ENCODE measurements at places on chromosomes 11 and 22. TPM values are rescaled to one million over a fixed set of nuclear protein-coding genes. Genes with fewer than 3 reads are reported as not detected.

Gene TSSK2
- 0.11 TPM for polyA plus RNA-seq

DNA sequence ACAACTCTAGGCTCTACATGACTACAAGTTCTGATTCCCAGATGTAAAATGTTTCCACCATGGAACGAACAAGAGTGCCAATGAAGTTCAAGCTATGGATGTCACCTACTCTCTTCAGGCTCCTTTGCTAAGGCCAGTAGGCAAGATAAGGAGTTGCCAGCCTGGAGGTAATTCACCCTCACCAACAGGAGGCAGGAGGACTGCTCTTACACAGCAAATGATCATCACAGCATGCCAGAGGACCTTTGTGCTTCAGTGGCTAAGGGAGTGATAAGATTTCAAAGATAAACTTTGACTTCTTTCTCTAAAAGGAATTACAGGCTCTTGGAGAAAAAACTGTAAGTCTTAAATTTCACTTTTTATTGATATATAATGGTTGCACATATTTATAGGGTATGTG is 54.1 kb upstream of the SLC36A4 start:
- no peak for DNase-seq

GRCh38 chr22:47022475-47022874 is 260.0 kb downstream of the TBC1D22A start:
- no peak for DNase-seq

DNA sequence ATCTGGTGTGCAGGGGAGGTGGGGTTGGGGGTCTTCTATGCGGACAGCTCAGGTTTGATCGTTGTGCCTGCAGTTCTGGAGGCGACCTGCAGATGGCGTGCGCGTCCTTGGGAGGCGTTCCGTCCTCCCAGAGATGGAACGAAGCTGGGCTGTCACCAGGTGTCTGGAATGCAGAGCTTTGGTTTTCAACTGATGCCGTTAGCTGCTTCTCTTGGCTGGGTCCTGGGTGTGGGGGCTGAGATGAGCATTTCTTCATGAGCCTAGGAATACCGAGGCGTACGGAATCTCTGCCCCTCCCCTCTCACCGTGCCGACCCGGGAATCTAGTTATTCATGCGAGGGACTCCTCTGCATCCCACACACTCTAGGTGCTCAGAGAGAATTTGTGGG is 98.6 kb downstream of the CEP164 start:
- peak; percentile 73 for DNase-seq

GRCh38 chr11:69264486-69264885 is 29.5 kb upstream of the MYEOV start:
- no peak for DNase-seq

DNA sequence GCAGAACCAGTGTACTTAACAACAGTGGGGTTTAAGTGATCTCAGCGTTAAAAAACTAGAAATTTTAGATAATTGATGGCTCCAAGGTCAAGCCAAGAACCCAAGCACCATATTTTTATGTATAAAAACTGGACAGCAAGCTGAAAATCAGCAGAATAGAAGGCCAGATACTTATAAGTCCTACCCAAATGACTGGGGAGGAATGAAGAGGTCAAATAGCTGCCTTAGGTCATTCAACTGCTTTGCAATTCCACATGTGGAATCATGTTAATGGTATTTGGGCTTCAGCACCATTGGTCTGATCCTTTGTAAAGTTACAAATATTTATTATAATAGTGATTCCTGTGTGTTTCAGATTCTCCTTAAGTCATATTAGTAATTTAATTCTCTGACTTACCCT is 108.4 kb downstream of the FAT3 start:
- no peak for DNase-seq

Gene FGF19
- polyA plus RNA-seq: 1.5 TPM

DNA sequence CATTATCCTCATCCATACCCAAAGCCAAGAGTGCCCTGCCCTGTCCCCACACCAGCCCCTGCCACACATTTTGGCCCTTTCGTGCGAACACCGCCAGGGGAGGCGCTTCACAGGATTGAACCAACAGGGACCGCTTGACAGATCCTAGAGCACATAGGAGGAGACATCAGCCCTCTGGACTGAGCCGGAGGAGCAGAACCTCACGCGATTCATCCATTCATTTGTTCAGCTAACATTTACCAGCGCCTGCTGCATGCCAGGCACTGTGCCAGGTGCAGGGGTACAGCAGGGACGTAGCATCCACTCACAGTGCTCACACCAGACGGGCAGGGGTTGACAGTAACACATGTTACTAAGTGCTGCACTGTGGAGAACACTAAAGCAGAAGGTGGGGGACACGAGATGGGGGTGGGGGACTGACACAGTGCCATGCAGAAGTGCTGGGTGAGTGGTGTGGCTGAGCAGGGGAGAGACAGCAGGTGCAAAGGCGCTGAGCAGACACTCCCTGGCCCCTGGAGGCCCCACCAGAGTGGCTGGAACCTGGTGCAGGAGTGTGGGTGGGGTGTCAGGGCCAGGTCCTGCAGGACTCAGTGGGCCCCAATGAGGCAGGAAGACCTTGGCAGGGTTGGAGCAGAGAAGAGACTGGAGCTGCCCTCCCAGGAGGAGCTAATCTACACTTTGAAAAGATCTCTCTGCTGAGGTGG is 3.4 kb downstream of the GNAZ start:
- DNase-seq: no peak

DNA sequence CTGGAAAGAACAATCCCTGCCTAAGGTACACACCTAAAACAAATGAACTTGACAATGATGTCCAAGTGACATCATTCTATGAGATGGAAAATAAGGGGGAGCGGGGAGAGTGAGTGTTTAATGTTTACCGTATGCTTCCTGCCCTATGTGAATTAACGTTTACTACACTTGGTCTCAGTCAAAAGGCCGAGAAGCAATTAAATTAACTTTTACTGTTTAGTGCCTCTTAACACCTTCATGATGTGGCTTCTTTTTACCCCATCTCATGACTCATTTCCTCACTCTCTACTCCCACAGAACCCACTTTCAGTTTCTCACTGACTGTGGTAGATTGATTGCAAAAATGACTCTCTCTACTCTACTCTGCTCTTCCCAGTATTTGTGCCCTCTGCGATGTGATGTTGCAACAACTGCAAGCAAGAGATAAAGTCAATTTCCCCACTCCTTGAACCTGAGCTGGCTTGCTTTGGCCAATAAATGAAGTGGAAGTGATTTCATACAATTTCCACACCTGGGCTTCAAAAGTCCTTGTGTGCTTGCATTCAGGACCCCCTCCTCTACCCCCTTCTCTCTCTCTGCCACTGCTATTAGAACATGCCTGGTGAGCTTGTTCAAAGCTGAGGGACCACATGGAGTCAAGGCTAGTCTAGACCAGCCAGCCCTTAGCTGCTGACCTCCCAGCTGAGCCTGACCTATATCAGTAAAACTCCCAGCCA is 11.6 kb upstream of the ALKBH3 start:
- peak; percentile 13 for DNase-seq

DNA sequence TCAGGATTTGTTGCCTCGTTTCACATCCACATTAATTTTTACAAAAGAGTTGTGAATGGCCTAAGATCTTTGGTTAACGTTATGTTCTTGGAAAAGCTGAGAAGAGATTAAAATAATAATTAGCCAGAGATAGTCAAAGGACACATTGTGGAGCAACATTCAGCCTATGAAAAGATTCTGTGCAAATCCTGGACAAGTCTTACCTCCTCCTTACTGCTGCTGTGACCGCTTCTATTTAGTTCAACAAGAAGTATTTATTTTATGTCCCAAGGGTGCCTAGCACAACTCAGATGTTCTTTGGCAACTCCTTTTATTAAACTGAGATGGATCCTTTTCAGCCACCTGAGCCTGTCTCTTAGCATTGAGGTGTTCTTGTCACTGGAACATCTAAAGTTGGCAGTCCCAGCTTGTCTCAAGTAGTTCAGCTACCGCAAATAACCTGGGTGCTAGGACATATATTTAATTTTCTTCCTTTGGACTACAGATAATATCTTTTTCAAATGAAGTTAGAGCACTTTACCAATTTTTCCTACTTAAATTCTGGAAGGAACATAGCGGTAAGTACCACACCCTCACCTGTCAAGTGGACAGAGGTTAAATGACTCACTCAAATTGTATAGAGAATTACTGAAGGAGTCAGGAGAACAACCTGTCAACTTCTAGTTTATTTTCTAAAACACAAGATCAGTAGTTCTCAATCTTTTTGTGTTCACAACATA is 80.5 kb upstream of the CHRM4 start:
- DNase-seq: no peak

DNA sequence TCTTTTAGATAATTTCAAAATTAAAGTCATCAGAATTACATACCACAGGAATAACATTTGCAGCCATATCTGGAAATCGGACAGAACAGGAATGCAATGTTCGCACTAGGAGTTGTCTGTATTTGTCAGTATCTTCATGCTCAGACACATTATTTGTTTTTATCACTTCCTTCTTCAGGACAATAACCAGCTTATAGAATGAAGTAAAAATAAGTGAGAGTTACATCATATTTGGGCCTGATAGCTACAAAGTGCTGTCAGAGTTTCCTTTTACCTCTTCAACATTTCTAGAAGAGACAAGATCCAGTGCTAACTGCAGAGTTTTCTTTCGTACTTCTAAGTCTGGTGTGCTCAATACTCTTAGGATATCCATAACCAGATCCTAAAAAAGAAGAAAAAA is 18.9 kb downstream of the COPB1 start:
- DNase-seq: no peak

DNA sequence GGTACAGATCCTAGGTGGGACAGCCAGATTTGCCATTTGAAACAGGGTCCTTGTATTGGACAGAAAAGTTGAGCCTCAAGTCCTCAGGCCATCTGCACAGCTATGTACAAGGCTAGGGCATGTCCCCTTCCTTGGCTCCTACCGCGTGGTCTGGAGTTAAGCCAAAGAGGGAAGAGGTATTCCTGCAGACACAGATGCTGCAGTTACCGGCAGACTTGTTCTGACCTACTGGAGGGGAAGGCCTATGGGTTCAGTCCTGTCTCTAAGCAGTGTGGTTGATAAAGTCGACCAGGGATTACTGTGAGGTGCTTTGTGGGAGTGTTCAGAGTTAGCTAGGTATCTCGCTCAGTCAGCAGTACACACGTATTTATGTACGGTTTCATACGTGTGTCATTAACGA is 180.6 kb downstream of the ADAMTS15 start:
- no peak for DNase-seq

DNA sequence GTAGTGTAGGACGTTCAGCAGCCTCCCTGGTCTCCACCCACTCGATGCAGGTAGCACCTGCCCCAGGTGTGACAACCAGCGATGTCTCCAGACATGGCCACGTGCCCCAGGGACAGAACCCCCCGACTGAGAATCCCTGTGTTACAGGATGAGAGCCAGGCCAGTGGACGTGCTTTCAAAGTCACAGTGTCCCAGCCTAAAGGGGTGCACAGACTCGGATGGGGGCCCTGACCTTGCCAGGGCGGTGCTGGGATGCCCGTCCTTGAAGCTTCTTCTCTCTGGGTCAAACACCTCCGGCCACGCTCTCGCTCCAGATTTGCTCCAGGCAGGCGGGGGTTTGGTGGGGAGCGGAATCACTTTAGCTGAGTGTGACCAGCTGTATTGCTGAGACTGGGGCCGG is 23.3 kb upstream of the GAL start:
- DNase-seq: no peak

DNA sequence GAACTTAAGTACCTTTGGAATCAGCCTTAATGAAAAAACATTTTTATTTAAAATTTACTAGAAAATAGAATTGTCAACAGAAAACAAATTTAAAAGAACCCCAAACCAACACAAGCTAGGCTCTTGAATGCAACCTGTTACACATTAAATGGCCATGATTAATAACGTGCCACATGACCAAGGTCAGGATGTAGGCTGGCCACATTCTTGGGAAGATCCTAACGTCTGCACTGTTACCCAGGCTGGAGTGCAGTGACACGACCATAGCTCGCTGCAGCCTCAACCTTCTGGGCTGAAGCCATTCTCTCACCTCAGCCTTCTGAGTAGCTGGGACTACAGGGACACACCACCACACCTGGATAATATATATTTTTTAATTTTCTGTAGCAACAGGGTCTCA is 126.4 kb upstream of the APOA1 start:
- no peak for DNase-seq

Gene OPCML
- polyA plus RNA-seq: 0.84 TPM

Gene STK33
- polyA plus RNA-seq: 6.2 TPM

DNA sequence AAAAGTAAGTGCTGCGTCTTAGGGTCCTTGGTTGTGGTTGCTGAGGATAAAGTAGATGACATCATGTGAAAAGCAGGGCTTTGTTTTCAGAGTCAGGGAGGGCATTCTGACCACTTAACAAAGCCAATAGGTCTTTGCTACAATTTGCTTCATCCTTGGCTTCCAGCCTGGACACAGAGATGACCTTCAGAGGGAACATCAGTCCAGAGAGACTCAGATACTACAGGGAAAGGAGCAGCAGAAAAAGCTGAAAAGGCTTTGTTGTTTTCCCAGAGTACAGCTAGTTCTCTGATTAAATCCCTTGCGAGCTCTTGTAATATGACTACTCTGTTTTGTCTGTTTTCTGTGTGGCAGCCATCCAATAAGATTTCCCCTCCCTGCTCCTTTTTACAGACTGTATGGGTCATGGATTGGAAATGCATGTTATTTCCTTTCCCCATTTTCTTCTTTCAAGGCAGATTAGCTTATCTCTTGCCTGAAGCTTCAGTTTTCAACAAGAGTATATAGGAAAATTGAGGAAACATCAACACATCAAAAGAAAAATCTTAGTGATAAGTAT is 31.9 kb downstream of the ATG13 start:
- peak; percentile 92 for DNase-seq

GRCh38 chr11:15072551-15073143 is 746 bp upstream of the CALCB start:
- DNase-seq: no peak

DNA sequence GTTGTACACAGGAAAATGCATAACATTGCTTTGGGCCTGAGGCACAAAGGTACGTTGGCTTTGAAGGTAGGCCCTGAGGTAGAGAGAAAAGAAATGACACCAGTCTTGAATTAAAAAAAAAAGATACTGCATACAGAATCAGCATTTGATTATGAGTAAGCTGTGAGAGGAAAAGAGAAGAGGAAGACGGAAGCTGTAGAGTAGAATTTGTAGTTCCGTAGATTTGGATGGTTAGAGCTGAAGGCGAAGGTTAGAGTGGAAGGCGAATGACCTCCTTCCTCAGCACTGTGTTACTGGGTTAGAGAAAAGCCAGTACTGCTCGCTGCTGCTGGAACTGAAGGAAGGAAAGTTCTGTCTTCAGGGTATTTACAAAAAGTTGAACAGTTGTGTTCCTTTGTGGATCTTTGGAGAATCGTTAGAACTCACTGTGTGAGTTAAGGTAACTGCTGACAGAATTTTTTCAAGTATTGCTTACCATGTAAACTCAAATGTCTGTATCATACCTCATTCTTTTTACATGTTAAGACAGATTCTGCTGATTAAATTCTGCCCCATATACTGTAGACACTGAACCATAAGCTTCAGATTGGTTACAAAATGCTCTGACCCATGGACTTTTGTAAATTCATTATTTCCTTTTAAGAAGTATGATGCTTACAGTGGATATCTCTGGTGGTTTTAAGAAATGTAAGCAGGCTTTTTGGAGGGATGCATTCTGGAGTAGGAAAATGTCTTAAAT is 50.2 kb downstream of the MCAM start:
- no peak for DNase-seq

GRCh38 chr11:8331767-8332166 is 68.1 kb upstream of the LMO1 start:
- no peak for DNase-seq

Gene MYEOV
- polyA plus RNA-seq: 0.35 TPM

Gene OR5AS1
- polyA plus RNA-seq: 0.03 TPM

Data from muscle of back (tissue), 13 donors.